Muscle of arm (tissue), 14 donors: ENCODE measurements at places on chromosomes 12 and 14. TPM values are rescaled to one million over a fixed set of nuclear protein-coding genes. Genes with fewer than 3 reads are reported as not detected.

Gene CCDC184
- 5.0 TPM for polyA plus RNA-seq

Gene LRTM2
- not detected for polyA plus RNA-seq

Gene RACGAP1
- polyA plus RNA-seq = 18.7 TPM

Gene MIA2
- 18.6 TPM for polyA plus RNA-seq

Gene EXOC3L4
- 0.11 TPM for polyA plus RNA-seq
